GM19239 (cell line): ENCODE measurements at places on chromosomes 16 and 17.

- DNase-seq, result no peak
Observed at GRCh38 chr17:57317079-57317478, 60.8 kb downstream of the MSI2 start.

DNA sequence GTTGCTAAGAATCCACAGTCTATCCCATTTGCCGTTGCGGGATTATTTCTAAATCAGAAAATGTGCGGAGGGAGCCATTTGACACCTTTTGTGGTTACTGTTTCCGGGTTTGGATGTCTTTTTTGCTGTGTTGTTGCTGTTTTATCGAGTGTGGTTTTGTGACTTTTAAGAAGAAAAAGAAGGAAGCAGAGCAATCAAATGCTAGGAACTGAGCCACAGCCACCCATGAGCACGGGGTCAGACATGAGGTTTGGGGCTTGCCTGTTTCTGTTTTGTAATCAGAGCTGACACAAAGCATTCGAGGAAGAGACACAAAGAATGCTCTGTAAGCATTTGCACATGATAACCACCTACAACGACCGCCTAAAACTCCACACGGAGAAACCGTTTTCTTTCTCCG lies 53.1 kb upstream of the CHMP6 start:
- DNase-seq, result no peak

DNA sequence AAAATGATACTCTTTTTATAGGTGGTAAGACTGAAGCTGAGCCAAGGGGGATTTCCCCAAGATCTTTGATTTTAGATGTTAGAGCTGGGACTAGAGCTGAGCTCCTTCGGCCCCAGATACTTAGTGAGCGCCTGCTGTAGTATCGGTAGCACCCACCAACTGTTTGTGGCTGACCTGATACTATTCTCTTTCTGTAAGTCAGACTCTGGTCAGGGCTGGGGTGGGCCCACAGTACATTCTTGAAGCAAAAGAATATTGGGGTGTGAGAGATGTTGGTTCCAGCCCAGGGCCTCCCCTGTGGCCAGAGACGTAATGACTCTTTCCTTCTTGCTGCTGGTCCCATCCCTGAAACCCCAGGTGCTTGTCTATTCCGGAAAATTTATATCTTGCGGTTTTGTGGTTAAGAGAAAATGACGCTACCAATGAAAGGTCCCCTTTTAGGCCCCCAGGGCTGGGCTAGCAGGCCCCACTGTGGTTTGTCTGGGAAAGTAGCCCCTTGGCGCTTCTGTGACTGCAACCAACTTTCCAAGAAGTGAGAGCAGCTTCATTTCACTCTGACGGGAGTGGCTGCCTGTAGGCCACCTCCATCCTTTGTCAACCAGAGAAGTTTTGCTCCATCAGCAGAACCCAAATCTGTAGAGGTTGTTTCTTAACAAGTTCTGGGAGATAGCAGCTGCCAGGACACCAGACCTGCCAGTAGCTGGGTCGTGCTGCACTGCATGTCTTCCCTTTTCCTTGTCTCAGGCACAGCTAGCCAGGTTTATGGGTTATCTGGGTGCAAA lies 86.4 kb upstream of the LGALS9 start:
- peak; percentile 72 for DNase-seq

DNA sequence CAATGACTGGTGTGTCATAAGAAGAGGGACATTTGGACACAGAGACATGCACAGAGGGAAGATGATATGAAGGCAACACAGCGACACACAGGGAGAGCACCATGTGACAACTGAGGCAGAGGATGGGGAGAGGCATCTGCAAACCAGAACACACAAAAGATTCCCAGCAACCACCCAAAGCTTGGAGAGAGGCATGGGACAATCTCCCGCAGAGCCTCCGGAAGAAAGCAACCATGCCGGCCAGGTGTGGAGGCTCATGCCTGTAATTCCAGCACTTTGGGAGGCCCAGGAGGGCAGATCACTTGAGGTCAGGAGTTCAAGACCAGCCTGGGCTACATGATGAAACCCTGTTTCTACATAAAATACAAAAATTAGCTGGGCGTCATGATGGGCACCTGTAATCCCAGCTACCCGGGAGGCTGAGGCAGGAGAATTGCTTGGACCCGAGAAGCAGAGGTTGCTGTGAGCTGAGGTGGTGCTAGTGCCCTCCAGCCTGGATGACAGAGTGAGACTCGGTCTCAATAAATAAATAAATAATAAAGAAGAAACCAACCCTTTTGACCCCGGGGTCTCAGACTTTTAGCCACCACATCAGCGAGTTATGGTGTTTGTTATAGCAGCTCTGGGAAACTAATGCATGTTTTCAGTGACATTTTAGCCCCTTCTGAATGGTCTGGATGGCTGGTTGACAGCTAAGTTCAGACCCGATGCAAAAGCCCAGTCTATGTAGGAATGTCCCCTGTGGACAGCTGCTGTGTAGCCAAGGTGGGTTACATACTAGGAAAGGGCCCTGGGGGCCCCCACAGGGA lies 13.8 kb upstream of the PLCG2 start:
- DNase-seq, result no peak

GRCh38 chr16:7646821-7647500 lies 314.3 kb downstream of the RBFOX1 start:
- no peak for DNase-seq

GRCh38 chr16:50367777-50368409 lies 895 bp downstream of the BRD7 start:
- no peak for DNase-seq

DNA sequence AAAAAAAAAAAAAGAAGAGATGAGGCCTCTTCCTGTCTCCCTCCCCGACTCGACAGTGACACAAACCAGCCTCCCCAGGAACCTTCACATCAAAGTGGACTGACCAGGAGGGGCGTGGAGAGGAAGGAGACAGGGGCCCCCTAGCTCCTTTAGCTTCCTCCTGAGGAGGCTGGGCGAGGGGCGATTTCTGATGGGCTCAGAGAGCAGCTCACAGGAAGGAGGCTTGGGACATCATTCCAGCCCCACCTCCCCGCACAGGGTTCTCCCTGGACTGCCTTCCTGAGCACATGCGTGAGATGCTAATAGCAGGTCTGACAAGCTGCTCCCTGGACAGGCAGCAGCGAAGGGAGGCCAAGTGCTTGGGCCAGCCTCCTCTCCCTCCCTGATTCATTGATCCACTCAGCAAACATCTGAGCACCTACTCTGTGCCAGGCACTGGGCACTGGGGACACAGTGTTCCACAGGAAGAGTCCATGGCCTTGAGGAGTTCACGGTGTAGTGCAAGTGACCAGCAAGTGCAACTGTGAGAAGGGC lies 14.4 kb upstream of the DOK4 start:
- DNase-seq, result no peak

DNA sequence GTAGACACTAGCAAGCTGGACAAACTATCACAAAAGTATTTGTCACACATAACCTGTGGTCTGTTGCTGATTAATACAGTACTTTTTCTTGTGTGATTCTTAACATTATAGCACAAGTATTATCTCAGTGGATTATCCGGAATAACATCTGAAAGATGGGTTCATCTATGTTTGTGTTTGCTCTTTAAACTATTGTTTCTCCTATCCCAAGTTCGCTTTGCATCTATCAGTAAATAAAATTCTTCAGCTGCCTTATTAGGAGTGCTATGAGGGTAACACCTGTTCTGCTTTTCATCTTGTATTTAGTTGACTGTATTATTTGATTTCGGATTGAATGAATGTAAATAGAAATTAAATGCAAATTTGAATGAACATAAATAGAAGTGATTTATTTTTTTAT lies 14.5 kb downstream of the RNFT1 start:
- DNase-seq, result no peak

DNA sequence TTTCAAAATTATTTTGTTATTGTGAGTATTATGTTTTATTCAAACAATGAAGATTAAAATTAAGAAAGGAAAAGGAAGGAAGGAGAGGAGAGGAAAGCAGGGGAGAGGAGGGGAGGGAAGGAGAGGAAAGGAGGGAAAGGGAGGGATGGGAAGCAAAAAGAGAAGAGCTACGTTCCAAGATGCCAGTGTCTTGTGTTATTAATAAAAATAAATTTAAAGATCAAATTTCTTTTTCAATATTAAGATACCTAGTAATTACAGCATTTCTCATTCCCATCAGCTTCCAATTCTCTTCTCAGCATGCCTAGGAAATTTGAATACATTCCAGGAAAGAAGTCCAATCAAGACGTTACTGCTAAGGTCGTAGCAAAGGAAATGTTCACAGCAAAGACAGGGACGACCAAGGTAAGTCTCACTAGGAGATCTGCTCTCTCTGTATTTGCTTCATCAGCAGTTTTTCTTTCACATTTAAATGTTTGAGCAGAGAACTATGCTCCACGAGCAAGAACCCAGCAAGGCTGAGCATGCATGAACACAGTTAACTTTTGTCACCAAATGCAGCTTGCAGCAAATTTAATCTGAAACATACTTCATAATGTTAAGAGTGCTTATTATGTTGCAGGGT lies 63.3 kb upstream of the HLF start:
- no peak for DNase-seq

GRCh38 chr17:83200751-83201150 lies 121.3 kb downstream of the METRNL start:
- no peak for DNase-seq

DNA sequence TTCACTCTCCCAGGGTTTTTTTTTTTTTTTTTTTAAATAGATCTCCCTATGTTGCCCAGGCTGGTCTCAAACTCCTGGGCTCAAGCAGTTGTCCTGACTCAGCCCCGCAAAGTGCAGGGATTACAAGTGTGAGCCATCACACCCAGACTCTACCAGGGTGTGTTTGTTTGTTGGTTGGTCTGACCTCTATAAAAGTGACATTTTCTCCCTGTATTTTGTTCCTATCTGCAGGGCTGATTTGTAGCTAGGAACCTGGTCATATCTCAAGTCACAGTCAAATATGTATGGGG lies 46.3 kb upstream of the B4GALNT2 start:
- no peak for DNase-seq

GRCh38 chr17:74452033-74452840 lies 14.2 kb upstream of the CD300A start:
- DNase-seq, result no peak

- no peak for DNase-seq
Observed at GRCh38 chr16:29254676-29255495, 151.6 kb downstream of the NPIPB11 start.

- DNase-seq, result no peak
Observed at GRCh38 chr16:66521252-66521713, 28.6 kb downstream of the TK2 start.

GRCh38 chr16:61817583-61818278 lies 218.5 kb downstream of the CDH8 start:
- DNase-seq, result no peak

GRCh38 chr17:78925662-78926555 lies 722 bp upstream of the TIMP2 start:
- no peak for DNase-seq

- no peak for DNase-seq
Observed at GRCh38 chr17:45160447-45161287, 1.0 kb upstream of the HEXIM2 start.

GRCh38 chr16:23009075-23009474 lies 140.2 kb downstream of the USP31 start:
- no peak for DNase-seq
